ENCODE measurements at places on chromosomes 12 and 14.

- DNase-seq, result no peak
These were observed 188.2 kb upstream of the FRMD6 start for GRCh38 chr14:51463461-51463860.

DNA sequence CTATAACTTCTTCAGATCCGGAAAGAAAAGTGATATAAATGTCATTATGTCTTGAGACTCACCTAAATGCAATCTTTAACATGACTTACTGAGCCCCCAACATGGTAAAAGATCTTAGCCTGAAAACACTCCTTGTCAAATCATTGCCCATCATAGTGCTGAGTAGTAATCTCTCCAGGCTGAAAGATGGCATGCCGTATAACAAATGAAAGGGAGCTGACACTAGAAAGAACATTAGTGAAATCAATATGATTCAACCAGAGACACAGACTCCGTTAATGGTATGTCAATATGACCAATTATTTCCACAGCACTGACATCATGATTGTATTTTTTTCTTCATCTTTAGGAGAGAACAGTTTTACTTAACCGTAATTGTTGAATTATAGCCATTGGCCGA lies 54.4 kb downstream of the BICD1 start:
- DNase-seq, result no peak

GRCh38 chr12:40336573-40337199 lies 111.9 kb downstream of the LRRK2 start:
- no peak for DNase-seq

DNA sequence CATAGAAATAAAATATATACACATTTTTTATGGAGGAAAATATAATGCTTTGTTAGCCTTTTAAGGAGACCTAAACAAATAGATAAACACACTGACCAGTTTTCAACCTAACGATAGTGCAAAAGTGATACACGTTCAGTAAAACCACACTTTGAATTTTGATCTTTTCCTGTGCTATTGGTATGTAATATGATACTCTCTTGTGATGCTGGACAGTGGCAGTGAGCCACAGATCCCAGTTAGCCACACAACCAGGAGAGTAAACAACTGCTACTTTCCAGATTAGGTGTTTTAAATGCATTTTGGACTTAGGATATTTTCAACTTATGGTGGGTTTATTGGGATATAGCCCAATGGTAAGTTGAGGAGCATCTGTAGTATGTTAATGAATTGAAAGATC lies 243.1 kb downstream of the ERC1 start:
- DNase-seq, result no peak

- no peak for DNase-seq
These were observed 216.1 kb downstream of the TMEM132D start for GRCh38 chr12:129687731-129688130.

GRCh38 chr12:13241833-13242488 lies 45.4 kb downstream of the EMP1 start:
- DNase-seq, result no peak

- DNase-seq, result no peak
These were observed 18.2 kb upstream of the SLC35E3 start for GRCh38 chr12:68727776-68728175.

DNA sequence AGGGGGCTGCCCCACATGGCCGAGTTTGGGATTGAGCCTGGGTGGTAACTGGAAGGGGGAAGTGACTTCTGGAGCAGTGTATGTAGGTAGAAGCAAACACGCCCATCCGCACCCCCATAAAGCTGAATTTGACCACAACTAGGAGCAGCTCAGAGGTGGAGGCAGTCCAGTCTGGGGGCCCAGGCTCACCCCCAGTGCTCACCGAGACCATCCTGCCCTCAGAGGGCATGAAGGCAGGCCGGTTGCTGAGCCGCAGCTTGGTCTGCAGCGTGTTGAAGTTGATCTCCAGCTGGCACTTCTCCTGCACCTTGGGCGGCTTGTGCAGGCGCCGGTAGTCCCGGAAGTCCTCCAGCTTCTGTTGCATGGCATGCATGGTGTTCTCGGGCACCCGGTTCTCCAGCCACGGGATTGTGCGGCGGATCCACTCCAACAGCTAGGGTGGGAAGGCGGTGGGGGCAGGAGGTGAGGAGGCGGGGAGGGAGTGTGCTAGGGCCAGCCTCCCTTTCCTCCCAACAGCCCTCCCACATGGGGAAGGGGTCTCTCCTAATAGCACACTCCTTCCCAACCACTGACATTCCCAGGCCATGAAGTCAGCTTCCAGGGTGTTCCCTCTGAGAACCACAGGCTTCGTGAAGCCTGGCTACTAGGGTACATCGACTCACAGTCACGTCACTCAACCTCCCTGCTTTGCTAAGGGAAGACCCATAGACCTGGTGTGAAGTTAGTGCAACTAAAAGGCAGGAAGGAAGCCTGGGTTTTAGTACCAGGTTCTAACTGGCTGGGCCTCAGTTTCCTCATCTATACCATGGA lies 87.0 kb downstream of the ACTN1 start:
- DNase-seq, result no peak

GRCh38 chr14:51680031-51680430 lies 28.3 kb downstream of the FRMD6 start:
- no peak for DNase-seq

DNA sequence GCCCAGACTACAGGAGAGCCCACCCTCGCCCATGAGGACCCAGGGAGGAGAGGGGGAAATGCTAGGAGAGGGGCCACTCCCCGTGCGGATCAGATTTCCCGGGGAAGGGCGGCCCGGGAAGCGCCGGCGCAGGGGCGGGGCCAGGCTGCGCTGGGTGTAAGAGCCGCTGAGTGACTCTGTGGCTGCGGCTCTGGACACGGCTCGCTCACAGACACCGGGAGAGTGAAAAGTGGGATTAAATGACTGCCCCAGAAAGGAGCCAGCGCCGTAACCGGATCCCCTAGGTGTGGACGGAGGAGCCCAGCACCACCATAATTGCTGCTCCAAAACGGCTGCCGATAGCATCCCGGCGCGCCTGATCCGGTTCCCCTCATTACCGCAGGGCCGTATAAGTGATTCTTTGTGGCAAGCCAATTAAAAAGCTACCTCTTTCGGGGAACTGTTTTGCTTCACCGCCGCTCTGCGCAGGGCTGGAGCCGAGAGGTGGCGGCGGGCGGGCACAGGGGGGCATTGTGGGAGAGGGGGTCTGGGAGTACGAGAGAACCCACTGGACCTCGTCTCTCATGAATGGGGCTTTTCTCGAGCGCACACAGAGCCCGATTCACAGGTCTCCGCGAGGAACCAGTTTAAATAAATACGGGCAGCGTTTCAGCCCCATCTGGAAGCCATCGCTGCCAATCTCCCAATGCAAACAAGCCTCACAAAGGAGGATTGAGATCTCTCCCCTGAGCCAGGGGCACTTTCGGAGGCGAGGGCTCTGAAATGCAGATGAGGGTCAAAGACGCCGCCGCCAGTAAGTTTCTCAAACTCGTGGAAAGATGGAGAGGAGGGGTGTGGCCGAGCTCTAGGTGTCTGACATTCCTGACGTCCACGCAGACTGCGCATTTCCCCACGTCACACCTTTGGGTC lies 2.5 kb downstream of the COL2A1 start:
- DNase-seq, result no peak

GRCh38 chr14:55665067-55665675 lies 85.2 kb downstream of the KTN1 start:
- DNase-seq, result no peak

- DNase-seq, result no peak
These were observed 882 bp upstream of the IL23A start for GRCh38 chr12:56337753-56338251.

Measured in activated T-helper 1 cell treated with anti-CD3 and anti-CD28 coated beads, Interleukin-2, amount 50 U/mL, for 16 hours (primary cell).